GM12878 (cell line): ENCODE measurements at places on chromosomes 2 and 18. TPM values are rescaled to one million over a fixed set of nuclear protein-coding genes. Genes with fewer than 3 reads are reported as not detected.

DNA sequence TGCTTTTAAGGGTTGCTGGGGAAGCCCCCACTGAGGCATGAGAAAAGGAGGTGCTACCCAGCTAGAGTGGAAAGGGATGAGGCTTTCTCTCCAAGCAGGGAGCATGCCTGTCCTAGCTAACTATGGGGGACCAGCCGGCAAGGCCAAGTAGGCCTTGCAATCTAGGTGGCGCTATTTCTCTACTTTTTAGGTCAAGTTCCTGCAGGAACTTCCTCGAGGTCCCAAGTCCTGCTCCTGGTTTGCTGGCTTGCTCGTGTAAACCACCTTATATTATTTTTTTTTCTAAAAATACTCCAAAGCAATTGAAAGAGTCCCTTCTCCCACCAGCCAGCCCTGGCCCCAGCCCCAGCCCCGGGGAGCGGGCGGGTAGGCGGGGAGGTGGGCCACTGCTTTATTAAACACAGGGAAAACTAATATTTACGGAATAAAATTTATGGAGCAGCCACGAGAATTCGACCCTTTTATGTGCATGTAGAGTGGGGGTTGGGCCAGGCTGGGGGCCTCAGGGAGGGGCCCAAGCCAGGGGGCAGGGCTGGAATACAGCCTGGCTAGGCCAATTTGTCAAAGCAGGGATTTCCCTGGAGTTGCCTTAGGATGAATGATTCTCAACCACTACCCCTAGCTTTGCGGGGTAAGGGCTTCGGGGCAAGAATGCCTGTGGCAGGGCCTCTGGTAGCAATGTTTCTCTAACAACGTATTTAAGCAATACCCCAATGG, 12.8 kb upstream of the IHH start:
- H3K4me3 ChIP-seq = no peak overlapping the region
- no peaks in the 10 kb centered on the region for H3K27me3 ChIP-seq
- no peak overlapping the region for H3K27ac ChIP-seq
- H3K4me1 ChIP-seq = no peaks in the 10 kb centered on the region

DNA sequence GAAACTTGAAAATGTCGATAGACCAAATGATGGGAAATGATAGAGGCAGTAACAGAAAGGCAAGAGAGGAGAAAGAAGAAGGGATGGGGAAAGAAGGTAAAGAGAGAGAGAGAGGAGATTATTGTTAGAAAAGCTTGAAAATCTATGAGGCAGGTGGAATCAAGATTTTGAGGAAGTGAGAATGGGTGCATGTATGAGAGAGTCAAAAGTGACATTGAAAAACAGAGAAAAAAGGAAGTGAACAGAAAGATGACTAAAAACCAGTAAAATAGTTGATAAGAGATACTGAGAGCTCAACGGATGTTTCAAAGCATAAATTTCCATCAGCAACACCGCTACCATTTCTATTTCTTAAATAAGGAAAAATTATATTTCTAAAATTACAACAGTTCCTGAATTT, 327.4 kb upstream of the CWC22 start:
- no peaks in the 10 kb centered on the region for H3K27me3 ChIP-seq
- H3K36me3 ChIP-seq = no peaks in the 10 kb centered on the region
- H3K27ac ChIP-seq = peak overlapping the region; percentile 29; the same call in 1 of the 2 replicates
- peak; percentile 46 for DNase-seq
- no peaks in the 10 kb centered on the region for H3K4me1 ChIP-seq
- no peak overlapping the region for H3K4me3 ChIP-seq

DNA sequence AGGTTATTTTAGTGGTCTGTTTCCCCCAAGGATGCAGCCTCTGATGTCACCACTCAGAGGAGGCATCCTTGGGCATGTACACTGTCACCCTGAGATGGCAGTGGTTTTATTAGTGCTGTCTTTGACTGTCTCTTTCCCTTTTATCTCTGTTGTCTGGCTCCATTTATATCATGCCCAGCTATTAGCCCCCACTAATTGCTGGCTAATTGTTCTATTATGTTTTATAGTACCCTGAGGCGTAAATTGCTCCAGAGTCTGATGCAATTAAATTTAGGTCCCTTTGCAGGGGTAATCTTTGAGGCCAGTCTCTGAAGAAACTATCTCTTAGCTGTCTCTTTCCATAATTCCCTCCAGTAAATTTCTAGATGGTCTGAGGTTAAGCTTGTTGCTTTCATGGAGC, 301.0 kb upstream of the KLHL29 start:
- H3K4me1 ChIP-seq = no peaks in the 10 kb centered on the region
- H3K4me3 ChIP-seq = no peak overlapping the region
- no peak for DNase-seq
- no peak overlapping the region for H3K27ac ChIP-seq

DNA sequence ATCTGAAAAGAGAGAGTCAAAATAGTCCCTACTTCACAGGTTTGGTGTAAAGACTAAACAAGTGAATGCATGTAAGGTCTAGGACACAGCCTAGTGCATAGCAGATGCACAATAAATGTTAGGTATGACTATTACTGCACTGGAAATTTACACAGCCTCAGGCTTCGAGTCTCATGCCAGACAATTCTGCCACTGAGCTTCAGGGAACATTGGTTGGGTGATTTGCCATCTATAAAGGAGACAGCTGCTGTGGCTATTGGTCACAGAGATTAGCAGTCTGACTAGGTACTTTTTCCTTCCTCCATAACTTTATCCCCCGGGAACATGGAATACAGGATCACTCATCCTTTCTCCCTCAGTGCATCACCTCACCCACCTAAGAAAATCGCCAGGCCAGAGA, 89.2 kb downstream of the FAM124B start:
- H3K4me3 ChIP-seq = no peak overlapping the region
- no peak overlapping the region for H3K27ac ChIP-seq
- H3K36me3 ChIP-seq = no peaks in the 10 kb centered on the region
- H3K27me3 ChIP-seq = 0 out of 2 replicates have a peak, but pooled peaks cover 3% of the 10 kb centered on the region
- DNase-seq = no peak
- peaks cover 12% of the 10 kb centered on the region for H3K4me1 ChIP-seq

DNA sequence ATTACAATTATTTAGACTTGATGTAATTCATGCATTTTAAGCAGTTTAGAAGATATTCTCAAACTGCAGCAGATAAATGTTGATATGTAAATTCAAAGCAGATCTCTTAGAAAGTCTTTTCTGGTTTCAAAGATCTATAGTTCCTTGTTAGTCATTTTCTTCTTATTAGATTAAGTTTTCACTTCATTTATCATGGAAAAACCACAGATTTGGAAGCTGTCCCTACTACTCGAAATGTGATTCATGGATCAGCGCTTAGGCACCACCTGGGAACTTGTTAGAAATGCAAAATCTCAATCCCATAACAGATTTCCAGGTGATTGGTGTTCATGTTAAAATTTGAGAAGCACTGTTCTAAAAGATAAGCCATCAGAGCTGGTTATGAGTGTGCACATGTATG, 92.8 kb upstream of the CDH2 start:
- H3K36me3 ChIP-seq = no peaks in the 10 kb centered on the region
- no peak overlapping the region for H3K27ac ChIP-seq
- no peaks in the 10 kb centered on the region for H3K27me3 ChIP-seq
- H3K4me1 ChIP-seq = no peaks in the 10 kb centered on the region

The HOXD13 gene
- not detected in 2 replicates for total RNA-seq

The KCMF1 gene
- 77.1 and 82.5 TPM in 2 replicates for total RNA-seq

The INO80C gene
- total RNA-seq = 29.3 and 30.7 TPM in 2 replicates

The DLX2 gene
- not detected in 2 replicates for total RNA-seq
